Esophagus squamous epithelium (tissue), 5 donors: ENCODE measurements at places on chromosomes 1 and 21.

DNA sequence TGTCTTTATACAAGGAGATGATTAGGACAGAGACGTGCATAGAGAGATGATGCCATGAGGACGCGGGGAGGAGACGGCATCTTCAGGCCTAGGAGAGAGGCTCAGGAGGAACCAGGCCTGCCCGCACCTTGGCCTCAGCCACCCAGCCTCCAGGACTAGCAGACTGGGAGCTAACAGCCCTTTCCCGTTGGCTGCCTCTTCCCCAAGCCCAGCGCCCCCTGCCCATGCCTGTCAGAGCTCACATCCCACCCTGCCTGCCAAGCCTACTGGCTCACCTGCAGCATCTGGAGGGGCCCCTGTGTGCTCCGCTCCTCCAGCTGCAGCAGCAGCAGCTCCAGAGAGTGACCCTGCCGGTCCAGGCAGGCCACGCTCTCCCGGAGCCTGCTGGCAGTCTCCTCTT, 4.0 kb upstream of the TRIM11 start:
- no peak for DNase-seq

DNA sequence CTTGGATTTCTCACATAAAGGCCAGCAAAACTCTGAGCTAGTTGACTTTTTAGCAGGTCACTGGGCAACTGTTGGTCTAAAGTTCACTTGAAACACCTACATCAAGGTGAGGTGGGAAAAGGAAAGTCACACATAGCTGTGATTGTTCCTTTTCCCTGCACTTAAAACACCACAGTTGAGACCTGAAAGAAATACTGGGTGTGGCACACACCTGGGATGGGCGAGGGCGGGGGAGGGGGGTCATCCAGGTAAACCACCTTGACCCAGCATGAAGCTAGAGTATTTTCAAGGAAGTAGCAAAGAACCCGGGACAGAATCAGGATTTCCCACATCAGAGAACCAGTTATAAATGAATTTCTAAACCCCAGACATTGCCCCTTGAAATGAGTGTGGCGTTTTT, 26.4 kb downstream of the ZNF697 start:
- DNase-seq: no peak

- no peak for DNase-seq
Observed at GRCh38 chr1:82185084-82185483, 384.4 kb downstream of the ADGRL2 start.

- DNase-seq: no peak
Observed at GRCh38 chr1:7719468-7720094, 51.5 kb upstream of the VAMP3 start.

DNA sequence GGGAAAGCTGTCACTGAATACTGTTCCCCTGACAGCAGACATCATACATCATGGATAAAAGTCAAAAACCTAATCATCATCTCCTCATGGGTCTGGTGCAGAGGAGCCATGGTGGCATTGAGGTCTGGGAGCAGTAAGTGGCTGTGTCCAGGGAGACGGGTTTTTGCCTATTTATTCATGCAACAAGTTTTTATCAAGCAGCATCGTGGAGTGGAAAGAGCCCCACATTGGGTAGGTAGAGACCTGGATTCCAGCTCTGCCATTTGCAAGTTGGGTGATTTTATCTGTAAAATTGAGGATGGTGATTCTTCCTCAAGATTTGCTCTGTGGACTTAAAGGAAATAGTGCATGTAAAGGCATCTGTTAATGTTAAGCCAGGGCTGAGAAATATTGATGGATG, 4.2 kb downstream of the CACHD1 start:
- no peak for DNase-seq

GRCh38 chr21:41768437-41769042, 1.7 kb upstream of the RIPK4 start:
- no peak for DNase-seq

GRCh38 chr1:71232166-71232763, 151.4 kb upstream of the ZRANB2 start:
- DNase-seq: no peak

- no peak for DNase-seq
Observed at GRCh38 chr21:17631195-17631594, 18.5 kb upstream of the BTG3 start.

GRCh38 chr1:187853505-187853904, 1024.8 kb downstream of the PLA2G4A start:
- no peak for DNase-seq

- no peak for DNase-seq
Observed at GRCh38 chr1:58848818-58849411, 65.1 kb upstream of the JUN start.

DNA sequence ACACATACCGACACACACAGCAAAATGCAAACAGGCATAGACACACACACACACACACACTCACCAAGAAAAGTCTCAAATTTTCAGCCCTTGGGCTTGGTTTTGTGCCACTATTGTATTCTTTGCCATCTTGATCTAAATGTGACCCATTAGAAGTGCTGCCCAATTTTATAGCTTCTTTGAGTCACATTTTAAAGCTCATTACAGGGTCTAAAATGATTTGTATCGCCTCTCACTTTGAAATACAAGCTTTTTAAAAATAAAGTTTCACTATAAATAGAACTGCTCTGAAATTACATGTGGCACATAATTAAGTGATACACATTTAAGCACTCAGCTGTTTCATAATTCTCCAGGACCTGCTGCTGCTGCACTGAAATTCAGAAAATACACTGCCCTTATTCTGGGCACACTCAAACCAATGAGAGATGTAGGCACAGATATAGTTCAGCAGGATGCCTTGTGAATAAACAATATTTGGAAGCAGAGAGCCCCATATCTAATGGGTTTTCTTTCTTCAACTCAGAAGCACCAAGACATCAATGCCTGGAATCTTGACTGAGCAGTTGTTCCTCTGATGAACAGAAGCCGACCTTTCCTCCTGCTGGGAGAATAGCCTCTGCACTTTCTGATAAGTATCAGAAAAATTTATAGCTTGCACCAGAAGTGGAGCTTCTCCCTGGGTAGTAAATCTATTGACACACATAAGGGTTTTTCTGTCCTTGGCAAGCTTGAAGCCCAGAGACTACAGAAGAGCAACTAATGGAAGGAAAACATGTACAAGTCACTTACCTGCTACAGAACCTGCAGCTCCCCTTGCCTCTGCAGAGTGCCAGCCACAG, 37.0 kb upstream of the PLPPR4 start:
- DNase-seq: no peak

DNA sequence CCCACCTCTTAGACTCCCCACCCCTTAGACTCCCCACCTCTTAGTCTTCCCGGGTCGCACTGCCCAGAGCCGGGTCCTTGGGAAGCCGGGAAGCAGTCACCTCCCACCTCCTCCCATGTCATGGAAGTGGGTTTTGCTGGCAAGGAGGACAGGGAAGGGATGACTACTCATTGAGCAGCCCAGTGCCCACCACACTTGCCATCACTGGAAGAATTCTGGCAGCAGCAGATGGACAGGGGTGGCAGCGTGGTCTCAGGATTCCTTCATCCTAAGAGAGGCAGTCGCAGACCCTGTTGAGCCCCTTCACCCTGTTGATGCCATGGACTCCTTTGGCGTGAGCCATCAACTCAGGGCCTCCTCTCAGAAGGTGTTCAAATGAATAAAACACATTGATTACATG, 140.8 kb downstream of the PGBD5 start:
- no peak for DNase-seq

DNA sequence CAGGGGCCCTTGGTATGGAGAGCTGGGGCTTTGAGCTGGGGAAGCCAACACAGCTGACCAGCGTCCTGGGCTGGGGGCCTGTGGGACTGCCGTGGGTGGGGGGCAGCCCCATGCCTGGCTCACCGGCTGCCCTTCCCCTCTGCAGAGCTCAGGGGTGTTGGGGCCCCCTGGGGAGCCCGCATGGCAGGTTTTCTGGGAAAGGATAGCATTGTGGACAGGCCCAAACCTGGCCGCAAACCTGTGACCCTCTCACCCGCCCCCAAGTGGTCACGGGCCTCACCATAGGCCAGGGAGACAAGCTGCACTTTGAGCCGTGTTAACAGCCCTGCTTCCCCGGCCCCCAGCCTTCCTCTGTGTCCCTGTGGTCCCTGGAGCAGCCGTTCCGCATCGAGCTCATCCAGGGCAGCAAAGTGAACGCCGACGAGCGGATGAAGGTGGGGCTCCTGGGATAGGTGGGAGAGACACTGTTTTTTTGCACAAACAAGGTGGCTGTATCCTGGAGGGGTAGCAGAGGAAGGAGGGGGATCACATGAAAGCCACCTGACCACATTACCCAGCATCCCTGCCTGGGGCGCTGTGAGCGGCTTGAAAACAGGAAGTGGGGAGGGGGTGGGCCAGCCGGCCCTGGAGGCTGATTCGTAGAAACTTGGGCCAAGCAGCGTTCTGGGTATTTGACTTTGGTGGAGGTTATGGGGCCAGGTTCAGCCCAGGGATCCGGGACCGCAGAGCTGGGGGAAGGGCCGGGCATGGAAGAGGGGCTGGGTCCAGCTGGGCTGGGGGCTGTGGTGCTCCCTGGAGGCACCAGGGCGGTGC, 65.9 kb downstream of the PIK3CD start:
- peak; percentile 70 for DNase-seq

DNA sequence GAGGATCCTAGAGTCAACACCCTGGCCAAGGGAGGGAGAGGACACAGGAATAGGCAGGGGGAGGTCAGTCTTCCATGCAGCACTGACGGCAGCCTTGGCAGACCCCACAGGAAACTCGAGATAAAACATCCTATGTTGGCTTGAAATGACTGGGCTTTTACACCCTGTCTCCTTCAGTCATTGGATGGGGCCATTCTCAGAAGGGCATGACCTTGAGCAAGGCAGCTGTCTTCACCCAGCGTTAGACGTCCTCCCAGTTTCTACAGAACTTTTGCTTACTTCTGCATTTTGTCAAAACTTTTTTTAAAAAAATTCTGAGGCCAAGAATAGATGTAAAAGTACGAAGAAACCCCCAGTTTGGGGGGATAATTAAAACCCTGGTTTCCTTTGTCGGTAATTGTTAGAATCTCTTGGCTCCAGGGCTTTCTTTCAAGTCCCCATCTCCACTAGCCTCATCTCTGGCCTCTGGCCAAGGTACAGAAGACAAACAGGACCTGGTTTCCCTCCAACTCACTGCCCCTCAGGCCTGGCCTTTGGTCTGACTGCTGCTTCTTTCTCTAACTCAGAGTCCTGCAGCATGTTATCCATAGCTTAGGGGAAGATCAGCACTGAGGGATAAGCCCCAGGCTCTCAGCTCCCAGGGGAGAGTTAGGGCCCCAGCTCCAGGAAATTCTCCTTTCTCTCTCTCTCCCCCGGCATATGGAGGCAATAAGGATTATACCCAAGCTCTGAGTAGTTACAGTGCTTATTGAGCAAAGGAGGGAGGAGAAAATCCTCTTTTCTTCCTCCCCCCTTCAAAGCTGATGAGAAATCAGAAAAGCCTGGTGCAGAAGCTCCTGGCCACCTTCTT, 51.6 kb upstream of the KCND3 start:
- no peak for DNase-seq

DNA sequence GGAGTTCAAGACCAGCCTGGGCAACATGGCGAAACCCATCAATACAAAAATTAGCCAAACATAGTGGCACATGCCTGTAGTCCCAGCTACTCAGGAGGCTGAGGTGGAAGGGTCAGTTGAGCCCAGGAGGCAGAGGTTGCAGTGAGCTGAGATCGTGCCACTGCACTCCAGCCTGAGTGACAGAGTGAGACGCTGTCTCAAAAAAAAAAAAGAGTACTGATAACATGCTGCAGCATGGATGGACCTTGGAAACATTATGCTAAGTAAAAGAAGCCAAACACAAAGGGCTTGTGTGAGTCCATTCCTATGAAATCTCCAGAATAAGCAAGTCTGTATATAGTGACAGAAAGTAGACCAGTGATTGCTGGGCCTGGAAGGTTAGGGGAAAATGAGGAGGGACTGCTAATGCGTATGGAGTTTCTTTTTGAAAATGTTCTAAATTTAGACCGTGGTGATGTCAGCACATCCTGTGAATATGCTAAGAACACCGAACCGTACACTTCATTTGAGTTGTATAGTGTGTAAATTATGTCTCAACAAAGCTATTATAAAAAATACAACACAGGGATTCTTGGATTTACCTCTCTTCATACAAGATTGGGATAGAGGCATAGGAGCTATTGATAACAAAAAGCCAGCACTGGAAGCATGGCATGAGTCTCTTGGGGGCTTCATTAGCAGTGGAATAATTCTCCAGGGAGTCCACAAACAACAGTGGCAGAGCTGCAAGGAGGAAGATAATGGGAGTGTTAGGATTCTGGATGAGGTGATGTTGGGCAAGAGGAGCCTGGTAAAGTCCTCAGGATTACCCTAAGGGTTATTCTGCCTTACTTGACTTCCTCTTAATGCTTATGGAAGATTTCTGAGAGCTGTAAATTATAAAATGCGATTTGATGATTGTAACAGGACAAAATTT, 73.5 kb downstream of the TTC3 start:
- no peak for DNase-seq

GRCh38 chr1:213782941-213783672, 204.7 kb upstream of the PROX1 start:
- no peak for DNase-seq

- DNase-seq: no peak
Observed at GRCh38 chr1:222976453-222976852, 161.6 kb downstream of the DISP1 start.

DNA sequence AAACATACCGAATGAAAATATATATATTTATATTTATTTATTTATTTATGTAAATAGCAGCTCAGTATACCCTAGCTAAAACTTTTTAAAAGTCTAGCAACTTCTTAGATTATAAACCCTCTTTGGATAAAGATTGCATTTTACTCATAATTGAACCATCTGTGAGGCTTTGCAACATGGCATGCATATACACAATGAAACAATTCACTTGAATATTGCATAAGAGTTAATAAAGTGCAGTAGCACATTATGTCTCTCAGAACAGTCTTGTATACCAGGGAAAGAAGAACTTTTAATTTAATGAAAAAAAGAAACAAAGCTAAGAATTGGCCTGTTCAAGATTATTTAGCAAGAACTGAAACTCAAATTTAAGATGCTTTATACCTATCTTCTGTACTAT, 1363.9 kb upstream of the ADGRL2 start:
- no peak for DNase-seq

- no peak for DNase-seq
Observed at GRCh38 chr1:63619558-63619957, 26.3 kb downstream of the PGM1 start.

DNA sequence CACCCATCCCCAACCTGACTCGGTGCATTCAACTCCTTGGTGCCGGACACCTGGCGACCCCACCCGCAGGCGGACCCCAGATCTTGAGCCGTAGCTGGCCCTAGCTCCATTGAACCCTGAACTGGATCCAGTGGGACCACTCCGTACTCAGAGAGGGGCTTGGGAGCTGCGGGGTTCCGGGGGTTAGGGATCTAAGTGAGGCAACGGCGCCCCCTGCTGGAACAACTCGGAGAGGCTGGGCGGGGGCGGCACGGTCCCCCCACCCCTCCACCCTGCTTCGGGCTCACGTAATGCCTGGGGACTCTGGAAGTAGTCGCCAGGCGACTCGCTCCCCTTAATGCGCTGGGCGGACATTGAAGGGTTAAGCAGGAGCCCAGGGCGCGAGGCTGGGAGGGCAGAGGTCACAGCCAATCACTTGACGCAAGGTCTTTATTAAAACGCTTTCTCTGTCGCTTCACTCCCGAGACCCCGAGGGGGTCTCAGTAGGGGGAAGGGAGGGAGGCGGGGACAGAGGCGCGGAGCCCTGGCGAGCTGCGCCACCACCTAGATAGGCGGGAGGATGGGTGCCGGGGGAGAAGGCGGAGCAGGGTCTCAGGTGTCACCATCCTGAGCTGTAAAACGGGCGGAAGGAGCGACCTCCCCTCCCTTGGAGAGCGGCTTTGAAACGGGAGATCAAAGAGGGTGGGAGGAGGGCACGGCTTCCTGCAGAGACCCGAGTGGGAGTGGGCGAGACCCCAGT, 704 bp upstream of the CRABP2 start:
- no peak for DNase-seq

GRCh38 chr1:172145656-172146055, 274.8 kb upstream of the C1orf105 start:
- DNase-seq: no peak

- no peak for DNase-seq
Observed at GRCh38 chr1:54350360-54350759, 55.8 kb downstream of the SSBP3 start.
